Activated CD4-positive, alpha-beta T cell treated with anti-CD3 and anti-CD28 coated beads, Interleukin-2, amount 50 U/mL, for 24 hours (primary cell): ENCODE measurements at places on chromosomes 4 and X.

DNA sequence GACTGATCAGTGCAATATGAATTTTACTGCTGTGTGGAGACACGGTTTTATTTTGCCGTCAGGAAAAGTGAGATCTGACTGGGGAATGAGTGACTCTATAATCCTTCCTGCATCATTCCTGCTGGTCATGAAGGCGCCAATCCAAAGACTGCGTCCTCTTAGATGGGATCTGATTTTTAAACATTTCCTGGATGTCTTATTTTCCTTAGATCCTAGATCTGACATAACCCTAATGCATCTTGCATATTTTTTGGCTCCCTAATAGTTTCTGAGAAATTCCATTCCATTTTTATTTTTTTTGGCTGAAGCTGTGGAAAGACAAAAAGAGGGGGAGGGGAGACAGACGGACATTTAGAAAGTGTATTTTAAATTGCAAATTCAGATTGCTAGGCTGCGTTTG lies 454.9 kb upstream of the FAT1 start:
- no peak for DNase-seq

DNA sequence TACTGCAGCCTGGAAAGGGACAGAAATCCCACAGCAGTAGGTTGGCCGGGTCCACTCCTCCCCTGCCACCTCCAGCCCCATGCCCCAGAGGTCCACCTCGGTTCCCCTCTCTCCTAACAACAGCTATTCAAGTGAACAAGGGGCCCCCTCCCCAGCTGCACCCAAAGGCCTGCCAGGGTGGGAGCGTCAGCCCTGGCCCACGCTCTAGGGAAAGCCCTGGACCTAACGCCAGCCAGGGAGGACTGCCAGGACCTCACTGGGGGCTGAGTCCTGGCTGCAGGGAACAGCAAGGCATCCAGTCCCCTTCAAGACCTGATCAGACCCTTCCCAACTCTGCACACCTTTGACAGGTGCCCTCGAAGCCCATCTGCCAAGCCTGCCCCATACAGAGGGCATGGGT lies 13.2 kb downstream of the SLC6A8 start:
- DNase-seq, result no peak

DNA sequence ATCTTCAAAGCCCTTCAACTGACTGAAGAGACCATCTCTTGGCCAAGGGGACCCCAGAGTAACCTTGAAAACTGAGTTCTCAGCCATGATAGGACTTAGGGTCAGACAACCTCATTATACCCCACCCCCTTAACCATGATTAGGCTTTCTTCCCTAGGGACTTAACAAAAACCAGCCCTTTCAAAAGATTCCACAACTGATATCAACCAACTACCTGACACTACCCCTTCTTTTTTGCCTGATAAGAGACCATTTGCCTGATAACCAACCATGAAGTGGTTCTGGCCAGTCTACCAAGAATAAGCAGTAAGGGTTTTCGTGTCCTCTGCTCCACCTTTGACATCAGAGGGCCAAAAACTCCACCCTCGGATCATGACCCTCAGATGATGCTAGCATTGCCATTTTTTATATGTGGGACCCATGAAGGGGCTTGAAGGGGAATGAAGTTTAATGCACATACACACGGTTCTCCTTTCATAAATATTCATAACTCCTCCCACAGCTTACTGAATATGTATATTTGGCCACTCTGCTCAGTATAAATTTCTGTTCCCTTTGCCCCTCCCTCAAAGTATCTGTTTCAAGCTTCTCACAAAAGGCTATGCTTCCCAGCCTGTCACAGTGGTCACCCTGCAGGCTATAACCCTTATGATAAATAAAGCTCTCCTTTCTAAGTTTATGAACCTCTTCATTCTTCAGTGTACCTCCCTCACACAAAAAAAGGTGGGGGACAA lies 12.3 kb downstream of the TBCK start:
- DNase-seq, result no peak

DNA sequence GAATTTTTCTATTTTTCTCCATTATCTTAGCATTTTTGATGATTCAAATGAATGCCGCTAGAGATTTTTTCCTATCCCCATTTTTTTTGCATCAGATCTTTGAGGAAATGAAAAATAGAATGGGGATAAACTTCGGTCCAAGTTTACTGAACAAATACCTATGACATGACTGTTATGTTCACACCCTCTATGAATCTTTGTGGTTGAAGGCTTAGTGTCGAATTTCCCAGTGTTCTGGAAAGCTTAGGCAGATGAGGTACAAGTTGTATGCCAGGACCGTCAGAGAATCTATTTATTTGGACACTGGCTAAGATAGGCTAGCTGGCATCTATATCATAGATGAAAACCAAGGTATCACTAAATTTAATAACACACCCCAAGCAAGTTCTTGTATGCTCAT lies 123.4 kb downstream of the SPCS3 start:
- DNase-seq, result no peak

GRCh38 chr4:8871417-8872401 lies at the start of gene HMX1:
TSS of gene HMX1 (minus strand) at chr4:8871839. CDS start at chr4:8871614, 225 bp downstream.
- no peak for DNase-seq

- DNase-seq, result no peak
Observed at GRCh38 chr4:41865981-41866798, 69.0 kb upstream of the TMEM33 start.
